ENCODE measurements at places on chromosomes 4 and X.

GRCh38 chr4:186472948-186473347 is 82.4 kb downstream of the MTNR1A start:
- DNase-seq = no peak

GRCh38 chr4:186487726-186488125 is 67.6 kb downstream of the MTNR1A start:
- no peak for DNase-seq

- no peak for DNase-seq
These were observed 21.1 kb downstream of the CPZ start for GRCh38 chr4:8613421-8614364.

GRCh38 chrX:71181558-71181909 is 36.9 kb downstream of the NLGN3 start:
- no peak for DNase-seq

Measured in NCI-H1694 (cell line).